ENCODE measurements at places on chromosomes 7 and 10.

GRCh38 chr7:32539919-32540531, 44.7 kb downstream of the AVL9 start:
- DNase-seq: no peak

DNA sequence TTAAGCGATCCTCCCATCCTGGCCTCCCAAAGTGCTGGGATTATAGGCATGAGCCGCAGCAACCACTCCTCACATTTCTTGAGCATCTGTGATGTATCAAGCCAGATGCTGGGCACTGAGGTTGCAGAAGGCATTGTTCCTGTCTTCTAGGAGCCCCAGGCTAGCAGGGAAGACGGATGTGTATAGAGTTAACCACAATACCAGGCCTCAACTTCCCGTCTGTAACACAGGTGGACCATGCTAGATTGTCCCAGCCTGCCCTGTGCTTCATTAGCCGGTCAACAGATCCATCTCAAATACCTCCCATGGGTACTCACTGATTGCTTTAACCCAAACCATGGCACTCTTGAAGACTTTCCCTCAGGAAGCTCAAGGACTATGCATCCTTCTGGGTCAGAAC, 1.8 kb upstream of the CLDN4 start:
- DNase-seq: no peak

DNA sequence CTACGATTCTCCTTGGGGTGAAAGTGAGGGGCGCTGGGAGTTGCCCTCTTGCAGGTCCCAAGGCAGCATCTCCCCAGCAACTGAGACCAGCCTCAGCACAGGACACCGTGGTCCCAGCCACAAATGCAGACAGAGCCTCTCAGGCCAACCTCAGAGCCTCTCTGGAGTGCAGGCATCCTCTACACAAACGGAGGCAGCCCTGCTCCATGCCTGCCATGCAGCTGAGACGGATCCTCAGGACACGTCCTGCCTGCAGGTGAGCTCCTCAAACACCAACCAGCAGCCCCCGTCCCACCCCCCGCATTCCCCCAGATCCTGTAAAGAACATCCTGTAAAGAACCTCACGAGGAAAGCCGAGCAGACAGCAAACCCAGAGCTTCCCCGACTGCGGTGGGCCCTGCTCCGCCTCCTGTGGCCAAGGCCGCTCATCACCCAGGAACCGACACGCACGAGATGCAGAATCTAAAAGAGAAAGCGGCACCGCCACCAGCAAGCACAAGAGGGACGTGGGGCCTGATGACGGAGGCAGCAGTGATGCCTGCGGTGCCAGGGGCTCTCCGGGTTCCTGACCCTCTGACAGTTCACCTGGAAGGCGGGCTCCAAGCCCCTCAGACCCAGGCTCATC, 186.9 kb downstream of the PTPRN2 start:
- DNase-seq: no peak

DNA sequence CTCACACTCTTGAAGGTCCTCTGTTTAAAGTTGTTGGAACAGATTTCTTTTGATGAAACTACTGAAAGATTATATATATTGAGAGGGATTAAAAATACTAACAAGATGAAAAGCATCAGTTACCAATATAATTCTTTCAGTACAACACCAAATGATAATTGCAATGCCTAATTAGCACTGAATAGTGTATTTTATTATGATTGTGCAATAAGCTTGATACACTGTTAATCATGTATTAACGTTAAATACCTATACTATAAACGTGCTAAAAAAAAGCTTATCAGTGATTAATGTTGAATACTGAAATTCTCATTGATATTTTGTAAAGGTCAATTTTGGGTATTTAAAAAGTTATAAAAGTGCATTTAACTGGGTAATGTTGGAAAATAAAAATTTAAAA, 61.5 kb downstream of the HIBADH start:
- no peak for DNase-seq

- DNase-seq: no peak
Observed at GRCh38 chr7:142375710-142376313, 118.0 kb upstream of the PRSS58 start.

GRCh38 chr10:128846927-128847326, 620.1 kb upstream of the MGMT start:
- no peak for DNase-seq

GRCh38 chr7:12052211-12052610, 158.9 kb upstream of the TMEM106B start:
- DNase-seq: no peak

- DNase-seq: no peak
Observed at GRCh38 chr7:36232971-36233550, 80.0 kb downstream of the EEPD1 start.

- DNase-seq: no peak
Observed at GRCh38 chr10:128579280-128579865, 453.1 kb upstream of the MKI67 start.

GRCh38 chr10:47173929-47174442, 126.0 kb upstream of the GDF10 start:
- no peak for DNase-seq

- no peak for DNase-seq
Observed at GRCh38 chr7:31028417-31028992, 23.6 kb upstream of the ADCYAP1R1 start.

DNA sequence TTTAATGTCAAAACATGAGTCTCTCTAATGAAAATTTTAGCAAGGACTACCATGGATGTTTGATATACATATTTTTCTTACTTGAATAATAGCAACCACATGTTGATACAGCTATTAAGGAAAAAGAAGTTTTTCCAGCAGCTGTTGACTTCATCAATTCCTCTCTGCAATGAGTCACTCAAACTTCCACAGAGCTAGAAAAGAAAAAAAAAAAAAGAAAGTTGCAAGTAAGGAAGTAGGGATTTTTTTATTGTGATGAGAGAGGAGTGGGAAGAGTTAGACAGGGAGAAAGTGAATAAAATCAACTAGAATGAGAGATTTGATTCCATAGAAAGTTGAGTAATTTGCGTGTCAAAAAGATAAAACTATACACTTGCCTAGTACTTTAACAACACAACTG, 46.2 kb downstream of the CAV1 start:
- DNase-seq: no peak

DNA sequence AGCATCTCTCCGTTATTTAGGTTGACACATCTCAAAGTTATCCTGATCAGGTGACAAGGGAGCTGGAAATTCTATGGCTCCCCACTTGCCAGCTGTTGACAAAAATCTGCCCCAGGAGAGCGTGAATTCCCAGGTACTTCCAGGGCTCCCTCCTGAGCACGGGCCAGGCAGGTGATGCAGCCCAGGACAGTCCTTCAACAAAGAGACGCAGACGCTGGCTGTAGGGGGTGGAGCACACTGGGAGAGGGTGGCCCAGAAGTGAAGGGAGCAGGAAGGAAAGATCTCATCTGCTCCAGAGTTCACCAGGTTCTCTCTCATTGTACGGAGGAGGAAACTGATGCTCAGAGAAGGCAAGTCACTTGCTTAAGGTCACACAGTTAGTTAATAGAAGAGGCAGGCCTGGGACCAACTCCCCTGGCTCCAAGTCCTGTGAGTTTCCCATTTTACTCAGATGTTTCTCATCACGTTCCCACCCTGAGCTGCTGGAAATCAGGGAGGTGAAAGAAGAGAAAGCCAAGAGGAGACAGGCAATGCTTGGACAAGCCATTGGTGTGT, 41.0 kb upstream of the CHST3 start:
- DNase-seq: no peak

GRCh38 chr7:18489624-18490023, 5.9 kb upstream of the HDAC9 start:
- no peak for DNase-seq

DNA sequence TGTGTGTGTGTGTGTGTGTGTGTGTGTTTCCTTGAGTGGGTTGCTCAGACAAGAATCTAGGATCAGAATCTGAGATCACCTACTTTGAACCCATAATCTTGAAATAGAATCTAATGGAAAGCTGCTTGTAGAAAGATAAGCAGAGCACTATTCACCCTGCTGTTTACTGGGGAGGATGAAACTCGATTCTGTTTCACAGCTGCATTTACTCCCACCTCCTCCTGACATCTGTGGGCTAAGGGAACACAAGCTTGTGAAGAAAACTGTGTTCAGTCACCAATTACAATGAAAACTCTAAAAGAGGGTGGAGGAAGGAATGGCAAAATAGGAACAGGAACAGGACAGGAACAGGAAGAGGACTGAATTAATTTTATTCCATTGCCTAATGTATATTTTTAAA, 269.5 kb downstream of the TSPAN12 start:
- DNase-seq: no peak

GRCh38 chr7:112485766-112486165, 5.0 kb downstream of the LSMEM1 start:
- no peak for DNase-seq

GRCh38 chr10:28240400-28240799, 62.5 kb downstream of the MPP7 start:
- DNase-seq: no peak

GRCh38 chr7:39535720-39536119, 30.5 kb upstream of the YAE1 start:
- DNase-seq: no peak

GRCh38 chr7:18960725-18961124, 156.7 kb downstream of the TWIST1 start:
- DNase-seq: no peak

- no peak for DNase-seq
Observed at GRCh38 chr7:116951366-116952292, 1.7 kb upstream of the ST7 start.

GRCh38 chr7:36712015-36712414, 12.3 kb downstream of the AOAH start:
- DNase-seq: no peak

- no peak for DNase-seq
Observed at GRCh38 chr10:61705022-61705613, 42.4 kb downstream of the CABCOCO1 start.

DNA sequence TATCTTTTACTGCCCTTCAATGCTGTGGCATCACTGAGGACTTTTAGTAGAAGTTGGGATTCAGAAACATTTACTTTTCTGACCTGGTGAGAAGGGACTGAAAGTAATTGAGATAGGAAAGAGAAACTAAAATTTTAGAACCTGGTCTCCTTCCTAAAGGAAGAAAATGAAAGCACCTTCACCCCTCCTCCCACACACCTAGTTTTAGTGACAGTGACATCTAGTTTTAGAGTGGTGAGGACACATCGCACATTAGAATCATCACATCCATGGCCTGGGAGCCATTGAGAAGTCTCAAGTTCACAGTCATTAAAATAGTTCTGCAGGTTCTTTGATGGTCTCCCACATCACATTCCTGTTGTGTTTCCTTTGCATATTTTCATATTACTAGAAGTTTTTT, 16.1 kb downstream of the TAS2R41 start:
- no peak for DNase-seq

Data from T-helper 2 cell (primary cell).